ENCODE measurements at places on chromosomes 16 and 17.
A peak's percentile ranks its signal among the peaks of the same experiment; 100 is the strongest.

GRCh38 chr17:75950855-75951554, 10.2 kb upstream of the FBF1 start:
- DNase-seq: no peak

- DNase-seq: no peak
Measured at GRCh38 chr16:88131256-88131655, 180.0 kb downstream of the BANP start.

DNA sequence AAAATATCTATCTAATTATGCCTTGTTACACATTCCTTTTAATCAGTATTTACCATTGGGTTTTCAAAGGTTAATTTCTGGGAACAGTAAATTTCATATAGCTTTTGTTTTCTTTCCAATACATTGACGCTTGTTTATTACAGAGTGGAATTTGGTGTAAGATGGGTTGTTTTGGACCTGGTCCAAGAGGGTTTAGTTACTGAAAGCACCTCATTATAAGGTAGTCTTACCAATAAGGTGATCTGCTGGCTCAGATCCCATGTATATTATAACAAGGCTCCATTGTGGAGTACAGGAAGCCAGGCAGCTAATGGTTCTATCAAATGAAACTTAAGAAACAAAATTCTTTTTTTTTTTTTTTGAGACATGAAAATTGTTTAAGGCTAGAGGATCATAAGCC, 87.3 kb upstream of the NACA2 start:
- DNase-seq: no peak

GRCh38 chr17:76385892-76386786, 1.7 kb downstream of the SPHK1 start:
- peak; percentile 53 for DNase-seq

DNA sequence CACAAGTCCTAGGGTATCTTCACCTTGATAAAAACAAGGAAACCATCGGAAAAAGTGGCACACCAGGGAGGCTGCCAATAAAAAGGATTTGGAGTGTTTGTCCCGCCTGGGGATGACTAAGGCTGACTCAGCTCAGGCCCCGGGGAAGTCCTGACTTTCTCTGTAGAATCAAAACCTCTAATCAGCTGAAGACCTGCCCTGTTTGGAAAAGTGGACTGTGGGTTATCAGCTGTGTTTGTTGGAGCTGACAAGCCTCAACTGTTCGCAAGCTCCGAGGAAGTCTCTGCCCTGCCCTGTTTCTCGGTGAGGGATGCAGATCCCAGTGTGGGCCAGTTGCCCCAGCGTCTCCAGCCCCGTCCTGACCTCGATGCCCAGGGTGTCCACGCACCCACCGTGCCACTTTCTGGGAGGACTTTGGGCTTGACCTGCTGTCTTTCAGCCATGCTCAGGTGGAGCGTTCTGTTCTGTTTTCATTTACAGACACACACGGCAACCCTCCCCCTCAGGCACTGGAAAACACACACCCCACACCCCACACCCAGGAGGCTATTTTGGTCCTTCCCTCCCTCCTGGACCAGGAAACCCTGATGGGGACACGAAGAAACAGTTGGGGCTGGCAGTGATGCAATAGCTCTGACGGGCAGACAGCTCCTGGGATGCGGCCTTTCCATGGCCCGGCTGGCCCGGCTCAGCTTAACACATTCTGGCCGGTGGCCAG, 27.6 kb upstream of the PITPNA start:
- no peak for DNase-seq

DNA sequence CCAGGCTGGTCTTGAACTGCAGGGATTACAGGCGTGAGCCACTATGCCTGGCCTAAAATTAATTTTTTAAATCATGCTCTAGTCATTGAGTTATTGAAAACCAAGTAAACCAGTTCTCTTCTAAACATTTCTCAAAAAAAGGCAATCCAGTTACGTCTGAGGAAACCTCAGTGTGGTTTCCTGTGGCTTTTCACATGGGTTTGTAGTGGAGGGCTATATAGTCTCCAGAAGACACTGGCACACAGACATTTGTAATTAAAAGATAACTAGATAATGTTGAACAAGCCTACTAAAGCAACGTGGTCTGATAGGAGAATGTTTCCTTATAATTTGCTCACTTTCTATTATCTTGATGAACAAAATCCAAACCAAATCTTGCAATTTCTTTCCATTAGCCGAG, 5.2 kb upstream of the TOB1 start:
- no peak for DNase-seq

DNA sequence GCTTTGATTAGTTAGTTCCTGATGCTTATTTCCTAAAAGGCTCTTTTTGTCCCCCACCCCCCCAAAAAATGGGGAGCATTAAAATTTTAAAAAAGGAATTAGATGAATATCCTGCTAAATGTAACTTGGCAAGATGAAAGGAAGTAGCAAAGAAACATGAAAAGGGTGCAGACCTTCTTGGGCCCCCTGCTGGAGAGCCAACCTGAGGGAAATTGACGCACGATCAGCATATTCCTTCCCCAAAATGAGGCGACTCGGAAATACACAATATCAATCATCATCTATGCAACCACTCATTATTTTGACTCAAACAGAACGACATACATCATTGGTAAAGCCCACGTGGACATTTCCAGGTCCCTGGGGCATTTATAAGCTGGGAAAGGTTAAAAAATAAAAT, 59.7 kb downstream of the GRIN2A start:
- DNase-seq: no peak

- no peak for DNase-seq
Measured at GRCh38 chr17:17929655-17930380, 42.4 kb downstream of the TOM1L2 start.

DNA sequence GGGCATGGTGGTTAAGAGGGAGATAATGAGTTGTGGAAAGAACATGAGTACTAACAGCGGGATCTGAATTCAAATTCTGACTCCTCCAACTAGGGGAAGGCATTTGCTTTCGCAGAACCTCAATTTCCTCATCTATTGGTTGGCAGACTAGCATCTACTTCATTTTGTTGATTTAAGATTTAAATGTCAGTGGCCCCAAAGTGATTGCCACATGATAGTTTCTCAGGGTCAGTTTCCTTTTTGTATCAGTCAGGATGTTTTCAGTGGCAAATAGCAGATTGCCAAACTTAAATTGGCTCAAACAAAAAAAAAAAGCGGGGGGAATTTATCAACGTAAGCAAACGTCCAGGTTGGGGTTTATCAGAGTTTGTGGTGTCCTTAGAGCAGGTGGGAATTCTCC, 25.1 kb upstream of the NOS2 start:
- no peak for DNase-seq

- no peak for DNase-seq
Measured at GRCh38 chr17:15213381-15214087, 51.6 kb downstream of the PMP22 start.

- peak; percentile 32 for DNase-seq
Measured at GRCh38 chr17:65294181-65294719, 157.1 kb downstream of the RGS9 start.

- DNase-seq: no peak
Measured at GRCh38 chr17:42804918-42805367, 6.3 kb downstream of the CNTD1 start.

DNA sequence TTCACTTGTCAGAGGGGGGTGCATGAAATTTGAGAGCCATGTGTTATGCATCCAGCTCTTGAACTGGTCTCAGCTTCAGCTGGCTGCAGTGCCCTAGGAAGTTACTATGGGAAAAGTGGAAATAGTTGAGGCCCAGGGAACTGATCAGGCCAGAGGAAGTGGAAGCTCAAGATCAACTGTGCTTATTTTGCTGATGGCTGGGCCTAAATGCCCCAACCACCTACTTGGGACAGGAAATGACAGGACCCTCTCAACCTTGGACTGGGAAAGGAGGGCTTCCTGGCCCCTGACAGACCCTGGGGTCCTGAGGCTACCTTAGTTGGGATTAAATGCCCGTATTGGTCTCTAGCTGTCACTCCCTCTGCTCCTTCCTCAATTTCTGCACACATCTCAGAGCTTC, 1.2 kb upstream of the TAOK2 start:
- no peak for DNase-seq

- DNase-seq: no peak
Measured at GRCh38 chr17:2751491-2751890, 2.0 kb upstream of the CCDC92B start.

DNA sequence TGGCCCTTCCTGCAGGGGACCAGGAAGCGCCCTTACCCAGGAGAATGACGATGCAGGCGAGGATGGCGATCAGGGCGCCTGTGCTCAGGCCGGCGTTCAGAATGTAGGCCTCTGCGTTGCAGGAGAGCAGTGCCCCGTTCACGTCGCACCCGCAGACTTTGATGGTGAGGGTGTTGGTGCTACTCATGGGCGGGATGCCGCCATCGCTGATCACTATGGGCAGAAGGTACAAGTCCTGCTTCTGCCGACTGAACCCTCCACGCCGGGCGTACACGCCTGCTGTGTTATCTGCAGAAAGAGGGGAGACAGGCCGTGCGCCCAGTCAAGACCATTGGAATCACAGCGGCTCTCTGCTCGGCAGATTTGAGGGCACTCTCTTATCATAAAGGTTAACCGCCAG, 171.1 kb downstream of the CDH11 start:
- no peak for DNase-seq

GRCh38 chr16:89921131-89921701, 1.9 kb upstream of the TUBB3 start:
- DNase-seq: no peak

DNA sequence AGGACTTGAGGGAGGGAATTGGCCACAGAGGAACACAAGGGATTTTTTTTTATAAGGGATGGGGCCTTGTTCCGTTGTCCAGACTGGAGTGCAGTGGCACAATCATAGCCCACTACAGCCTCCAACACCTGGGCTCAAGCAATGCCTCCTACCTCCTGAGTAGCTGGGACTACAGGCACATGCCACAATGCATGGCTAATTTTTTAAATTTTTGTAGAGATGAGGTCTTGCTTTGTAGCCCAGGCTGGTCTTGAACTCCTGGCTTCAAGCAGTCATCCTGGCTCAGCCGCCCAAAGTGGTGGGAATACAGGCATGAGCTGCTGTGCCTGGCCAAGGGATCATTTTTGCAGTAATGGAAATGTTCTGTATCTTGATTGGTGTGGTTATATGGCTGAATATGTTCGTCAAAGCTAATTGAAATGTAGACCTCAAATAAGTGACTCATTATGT, 56.9 kb downstream of the VMP1 start:
- no peak for DNase-seq

DNA sequence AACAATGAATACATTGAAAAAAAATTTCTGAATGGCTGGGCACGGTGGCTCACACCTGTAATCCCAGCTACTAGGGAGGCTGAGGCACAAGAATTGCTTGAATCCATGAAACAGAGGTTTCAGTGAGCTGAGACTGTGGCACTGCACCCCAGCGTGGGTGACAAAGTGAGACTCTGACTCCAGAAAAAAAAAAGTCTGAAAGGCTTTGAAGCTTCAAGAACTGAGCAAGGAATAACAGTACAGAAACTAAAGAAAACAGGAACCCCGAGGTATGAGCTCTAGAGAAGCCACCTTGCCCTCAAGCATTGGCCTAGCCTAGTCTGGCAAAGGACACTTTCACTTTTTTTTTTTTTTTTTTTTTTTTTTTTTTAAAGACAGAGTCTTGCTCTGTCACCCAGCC, 45.0 kb downstream of the TEX2 start:
- DNase-seq: no peak

GRCh38 chr17:69246726-69247375, 18.2 kb upstream of the ABCA10 start:
- no peak for DNase-seq

GRCh38 chr17:73255671-73256181, 6.0 kb downstream of the CPSF4L start:
- peak; percentile 43 for DNase-seq

- DNase-seq: no peak
Measured at GRCh38 chr17:68780596-68780995, 174.6 kb downstream of the ABCA8 start.

DNA sequence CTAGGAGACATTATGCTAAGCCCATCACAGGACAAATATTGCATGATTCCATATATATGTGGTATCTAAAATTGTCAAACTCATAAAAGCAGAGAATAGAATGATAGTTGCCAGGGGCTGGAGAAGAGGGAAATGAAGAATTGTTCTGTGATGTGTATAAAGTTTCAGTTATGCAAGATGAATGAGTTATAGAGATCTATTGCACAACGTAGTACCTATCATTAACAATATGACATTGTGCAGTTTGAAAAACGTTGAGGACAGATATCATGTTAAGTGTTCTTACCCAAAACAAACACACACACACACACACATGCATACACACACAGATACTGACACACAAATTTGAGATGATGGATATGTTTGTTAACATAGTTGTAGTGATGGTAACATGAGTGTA, 871.6 kb upstream of the GOT2 start:
- no peak for DNase-seq

GRCh38 chr16:9176547-9177418, 85.3 kb downstream of the HAPSTR1 start:
- DNase-seq: no peak

DNA sequence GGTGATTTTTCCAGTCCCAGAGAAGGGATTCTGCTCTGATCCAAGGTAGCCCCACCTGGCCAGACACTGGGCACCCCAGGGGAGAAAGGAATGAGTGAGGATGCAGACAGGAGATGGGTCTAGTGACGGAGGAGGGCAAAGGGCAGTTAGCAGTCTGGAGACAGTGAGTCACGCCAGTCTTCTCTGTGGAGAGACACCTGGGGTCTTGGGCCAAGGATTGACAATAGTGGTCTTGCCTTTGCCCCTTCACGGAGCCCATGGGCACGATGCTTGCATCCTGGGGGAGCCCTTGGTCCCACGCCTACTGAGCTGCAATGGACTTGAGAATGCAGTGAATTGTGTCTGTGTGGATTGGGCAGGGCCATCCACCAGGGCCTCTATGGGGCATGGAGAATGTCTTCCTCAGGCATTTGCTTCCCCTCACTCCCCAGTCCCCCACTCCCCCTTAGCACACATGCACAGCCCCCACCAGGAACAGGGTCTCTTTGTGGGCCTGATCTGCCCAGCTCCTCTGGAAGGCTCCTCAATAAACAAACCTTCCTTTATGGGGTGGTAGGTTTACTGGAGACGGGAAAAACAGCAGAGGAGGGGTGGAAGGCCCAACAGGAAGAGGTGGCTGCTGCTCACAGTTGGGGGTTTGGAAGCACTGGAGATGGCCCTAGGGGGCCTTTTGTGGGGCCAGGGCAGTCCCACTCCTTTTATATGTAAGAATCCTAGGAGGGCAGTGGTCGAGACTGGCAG, 1.4 kb downstream of the CHAD start:
- no peak for DNase-seq

DNA sequence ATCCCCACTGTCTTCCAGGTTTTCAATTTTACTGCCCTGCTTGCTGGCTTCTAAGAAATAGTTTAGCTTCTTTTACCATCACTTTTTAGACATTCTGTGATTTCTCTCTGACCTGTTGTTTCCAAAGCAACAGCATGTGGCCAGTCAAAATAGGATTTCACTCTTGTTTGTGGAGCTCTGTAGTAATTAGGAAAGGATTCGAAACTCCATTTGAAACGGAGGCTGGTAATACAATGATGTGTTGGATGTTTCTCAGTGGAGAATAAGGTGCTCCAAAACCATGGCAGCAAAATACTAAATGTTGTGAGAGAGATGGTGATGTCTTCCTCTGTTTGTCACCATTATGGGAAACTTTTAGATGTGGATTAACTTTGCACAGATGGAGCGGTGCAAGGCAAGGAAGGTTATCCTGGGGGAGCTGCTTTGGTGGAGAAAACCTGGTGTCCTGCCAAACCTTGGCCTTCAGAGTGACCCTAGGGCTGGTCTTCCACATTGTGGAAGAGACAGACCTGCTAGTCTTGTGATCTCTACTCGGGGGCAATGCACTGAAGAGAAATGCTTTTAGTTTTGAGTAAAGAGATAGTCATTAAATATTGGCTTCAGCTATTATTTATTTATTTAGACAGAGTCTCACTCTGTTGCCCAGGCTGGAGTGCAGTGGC, 79.4 kb downstream of the PRKCA start:
- no peak for DNase-seq

Data from activated CD8-positive, alpha-beta memory T cell treated with anti-CD3 and anti-CD28 coated beads for 1 hour (primary cell).